Chondrocyte (in vitro differentiated cells): ENCODE measurements at places on chromosomes 4 and X.

DNA sequence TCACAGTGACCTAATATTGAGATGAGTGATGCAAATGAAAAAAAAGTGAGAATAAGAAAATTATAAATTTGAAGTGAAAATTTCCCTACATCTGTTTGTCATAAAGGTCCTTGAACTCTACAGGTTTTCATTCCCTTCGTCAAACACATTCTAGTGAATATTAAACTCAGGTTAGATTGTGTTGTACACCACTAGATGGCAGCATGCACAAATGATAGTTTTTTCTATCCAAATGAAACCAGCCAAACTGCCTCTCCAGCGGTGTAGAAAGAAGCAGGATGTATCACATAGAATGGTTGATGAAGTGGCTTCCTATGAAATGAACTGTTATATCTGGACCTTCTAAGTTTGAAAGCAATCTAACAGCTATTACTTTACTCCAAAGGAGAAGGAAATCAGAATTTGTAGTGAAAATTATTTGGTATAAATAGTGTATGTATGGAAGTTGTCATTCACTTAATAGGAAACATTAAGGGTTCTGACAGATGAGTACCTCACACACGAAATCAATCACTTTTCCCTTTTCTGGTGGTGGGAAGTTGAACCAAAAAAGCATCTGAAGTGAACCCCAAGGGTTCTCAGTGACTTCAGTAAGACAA lies 382.7 kb downstream of the UNC5C start:
- DNase-seq, result no peak

DNA sequence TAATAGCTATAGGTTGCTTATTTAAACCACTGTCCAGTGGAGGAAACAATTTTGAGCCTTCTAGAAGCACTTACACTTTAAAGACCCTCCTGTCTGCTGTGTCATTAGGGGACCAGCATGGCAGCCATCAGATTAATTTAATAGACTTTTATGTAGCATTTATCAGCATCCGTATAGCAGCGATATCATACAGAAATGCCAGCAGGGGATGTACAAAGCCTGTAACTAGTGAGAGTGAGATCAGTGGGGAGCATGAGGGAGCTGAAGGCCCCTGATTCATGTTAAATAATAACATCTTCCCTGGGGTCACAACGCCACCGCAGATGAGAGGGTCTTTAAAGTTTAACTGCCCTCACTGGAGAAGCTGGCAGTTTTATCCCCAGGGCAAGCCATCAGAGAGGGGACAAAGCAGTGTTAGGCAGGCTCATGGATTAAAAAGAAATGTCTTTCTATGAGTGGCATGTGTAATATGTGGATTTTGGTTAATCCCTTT lies 144.7 kb downstream of the PDGFRA start:
- no peak for DNase-seq

DNA sequence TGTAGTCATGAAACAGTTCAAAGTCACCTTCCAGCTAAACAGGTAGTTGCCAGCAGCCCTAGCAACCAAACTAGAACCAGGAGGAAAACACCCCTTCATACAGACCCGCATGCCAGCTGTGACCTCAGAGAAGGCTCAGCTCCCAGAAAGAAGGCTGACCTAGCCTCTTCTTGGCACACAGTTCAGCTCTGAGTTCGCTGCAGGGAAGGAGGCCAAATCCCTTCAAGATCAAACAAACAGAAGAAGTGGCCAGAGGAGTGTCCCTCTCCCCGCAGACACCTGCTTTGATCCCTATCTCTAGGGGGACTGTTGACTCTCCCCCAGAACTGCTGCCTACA lies 56.0 kb downstream of the HADH start:
- no peak for DNase-seq

GRCh38 chrX:39809331-39809730 lies 288.4 kb downstream of the BCOR start:
- DNase-seq, result peak; percentile 18

DNA sequence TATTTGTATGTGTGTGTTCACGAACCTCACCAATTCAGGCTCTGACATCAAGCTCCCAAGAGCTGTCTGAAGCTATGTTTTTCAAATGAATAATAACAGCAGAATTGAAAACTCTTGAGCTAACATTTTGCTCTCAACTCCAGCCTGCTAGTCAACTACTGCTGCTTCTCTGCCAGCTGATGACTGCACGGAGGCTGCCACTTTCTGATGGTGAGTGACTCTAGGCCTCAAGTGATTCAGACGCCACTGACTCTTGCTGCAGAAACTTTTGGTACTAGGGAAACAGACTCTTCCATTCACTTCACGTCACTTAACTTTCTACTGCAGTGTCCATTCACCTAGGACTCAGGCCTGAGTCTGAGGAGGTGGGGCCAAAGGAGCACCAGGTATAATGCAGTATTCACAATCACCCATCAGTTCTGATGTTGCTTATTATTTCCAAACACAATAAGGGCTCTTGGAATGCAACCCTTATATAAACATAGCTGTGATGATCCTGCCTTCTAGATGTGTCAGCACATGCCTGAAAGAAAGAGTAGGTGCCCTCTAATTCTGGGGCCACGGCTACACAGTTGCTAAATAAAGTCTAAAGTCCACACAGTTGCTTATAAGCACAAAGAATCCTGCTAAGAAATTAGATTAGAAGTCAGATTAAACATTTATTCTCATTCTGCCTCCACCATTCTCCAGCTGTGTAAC lies 16.0 kb downstream of the PRDM8 start:
- DNase-seq, result no peak

DNA sequence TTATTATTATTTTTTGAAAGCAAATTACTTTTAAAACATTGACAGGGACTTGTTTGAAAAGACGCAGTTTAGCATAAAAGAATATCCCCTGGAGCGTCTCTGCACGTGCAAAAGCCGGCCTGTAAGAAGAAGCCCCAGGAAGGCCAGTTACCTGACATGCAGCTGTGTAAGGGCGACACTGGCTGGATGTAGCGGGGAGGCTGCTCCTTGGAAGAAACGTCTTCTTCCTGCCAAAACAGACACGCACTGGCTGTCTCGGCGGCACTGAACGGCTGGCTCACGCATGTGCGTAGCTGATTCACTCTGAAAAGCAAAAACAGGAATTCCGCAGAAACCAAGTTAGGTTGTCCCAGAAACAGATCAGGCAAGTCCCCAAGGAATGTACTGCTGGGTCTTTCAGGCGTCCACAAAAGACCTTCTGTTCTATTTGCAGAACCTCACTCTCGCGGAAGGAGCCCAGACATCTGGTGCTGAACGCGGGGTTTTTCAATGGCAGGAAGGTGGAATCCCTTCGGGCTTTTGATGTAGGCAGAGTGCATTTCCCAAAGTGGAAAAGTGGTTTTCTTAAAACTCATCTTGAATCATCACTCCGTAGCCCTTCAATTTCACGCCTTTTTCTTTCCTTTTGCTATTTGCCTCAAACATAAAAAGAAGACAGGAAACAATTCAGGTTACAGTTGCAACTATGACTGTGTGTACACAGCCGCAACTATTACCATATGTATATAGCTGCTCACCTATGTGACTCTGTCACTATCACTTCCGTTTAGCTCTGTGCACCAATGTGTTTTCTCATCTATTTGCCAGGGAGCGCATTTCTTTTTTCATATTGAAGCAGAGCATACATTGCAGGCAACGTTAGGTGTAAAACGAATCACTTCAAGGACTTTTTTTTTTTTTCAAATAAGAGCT lies 38.1 kb upstream of the ARSH start:
- no peak for DNase-seq

GRCh38 chr4:110669663-110670062 lies 46.8 kb upstream of the PITX2 start:
- DNase-seq, result no peak
